CD4-positive, alpha-beta T cell treated with Interferon alpha-2 for 1 hour (primary cell): ENCODE measurements at places on chromosomes 16 and 17.

DNA sequence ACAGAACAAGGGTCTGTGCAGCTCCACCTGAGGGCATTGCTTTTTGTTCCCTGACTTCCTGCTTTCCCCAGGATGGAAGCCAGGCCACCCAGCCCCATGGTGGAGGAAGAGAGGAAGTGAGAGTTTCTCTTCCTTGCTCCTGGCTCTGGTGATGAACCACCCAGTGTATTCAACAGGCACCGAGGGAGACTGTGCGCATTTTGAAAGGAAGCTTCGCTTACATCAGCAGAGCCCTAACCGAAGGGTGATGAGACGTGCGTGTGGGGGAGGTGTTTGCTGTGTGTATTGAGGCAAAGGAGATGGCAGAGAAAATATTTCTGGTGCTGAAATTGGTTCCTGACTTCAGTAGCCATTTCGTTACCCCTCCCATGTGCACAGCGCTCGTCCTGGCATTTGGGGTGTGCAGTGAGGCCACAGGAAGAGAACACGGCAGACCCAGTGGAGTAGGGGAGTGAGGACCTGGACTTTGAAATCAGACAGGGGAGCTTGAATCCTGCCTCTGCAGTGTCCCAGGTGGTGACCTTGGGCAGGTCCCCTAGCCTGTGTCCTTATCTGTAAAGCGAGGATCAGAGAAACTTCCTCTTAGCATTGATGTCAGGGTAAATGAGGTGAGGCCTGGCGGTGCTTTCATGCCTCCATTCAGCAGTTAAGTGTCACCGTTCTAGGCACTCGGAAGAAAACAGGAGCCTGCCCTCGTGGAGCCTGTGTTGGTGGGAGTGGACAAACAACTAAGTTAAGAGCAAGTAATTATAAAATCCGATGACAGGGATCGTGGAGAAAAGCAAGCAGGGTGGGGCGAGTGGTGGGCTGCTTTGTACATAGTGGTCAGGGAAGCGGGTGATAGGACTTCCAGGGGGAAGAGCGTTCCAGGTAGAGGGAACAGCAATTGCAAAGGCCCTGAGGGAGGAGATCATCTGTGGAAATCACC is 7.4 kb downstream of the CMIP start:
- peak; percentile 21 for DNase-seq

GRCh38 chr16:79970551-79971236 is 370.2 kb upstream of the MAF start:
- no peak for DNase-seq

GRCh38 chr17:78940708-78941107 is 15.5 kb upstream of the TIMP2 start:
- no peak for DNase-seq

DNA sequence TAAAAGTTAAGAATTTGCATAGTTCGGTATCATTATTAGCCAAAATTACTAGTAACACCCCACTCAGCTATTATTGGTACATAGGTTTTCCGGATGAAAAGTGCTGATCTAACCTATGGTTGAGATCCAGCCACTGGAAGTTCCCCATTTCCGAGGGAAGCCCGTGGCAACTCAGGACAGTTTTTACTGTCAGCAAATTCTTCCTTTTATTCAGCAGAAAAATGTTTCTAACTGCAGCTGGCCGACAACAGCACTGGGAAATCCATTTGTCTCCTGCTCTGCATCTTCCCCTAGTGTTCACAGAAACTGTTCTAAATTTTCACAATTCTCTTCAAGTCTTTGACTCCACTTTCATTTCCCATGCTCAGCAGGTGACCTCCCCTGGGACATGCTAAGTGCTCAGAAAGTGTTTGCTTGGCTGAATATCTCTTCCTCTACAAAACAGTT is 15.5 kb upstream of the MMD start:
- peak; percentile 55 for DNase-seq

GRCh38 chr17:82497483-82498405 is 21.8 kb upstream of the FOXK2 start:
- peak; percentile 39 for DNase-seq

- no peak for DNase-seq
Observed at GRCh38 chr16:30351001-30351441, 4.1 kb downstream of the CD2BP2 start.

DNA sequence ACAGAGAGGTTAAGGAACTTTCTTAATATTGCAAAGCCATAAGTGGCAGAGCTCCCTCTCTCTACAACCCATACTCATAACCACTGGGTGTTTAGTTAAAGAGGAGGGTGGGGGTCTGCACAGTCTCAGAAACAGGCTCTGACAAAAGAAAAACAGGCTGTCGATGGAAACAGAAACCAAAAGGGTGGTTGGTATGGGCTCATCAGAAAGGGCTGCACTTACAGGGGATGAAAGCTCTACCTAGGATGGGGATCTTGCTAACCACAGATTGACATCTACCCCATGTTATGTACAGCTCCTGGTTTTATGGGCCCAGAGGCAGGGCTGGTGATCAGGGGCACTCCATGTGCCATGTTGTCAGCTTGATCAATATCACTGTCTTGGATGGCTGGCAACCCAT is 111.4 kb downstream of the CYLD start:
- no peak for DNase-seq

DNA sequence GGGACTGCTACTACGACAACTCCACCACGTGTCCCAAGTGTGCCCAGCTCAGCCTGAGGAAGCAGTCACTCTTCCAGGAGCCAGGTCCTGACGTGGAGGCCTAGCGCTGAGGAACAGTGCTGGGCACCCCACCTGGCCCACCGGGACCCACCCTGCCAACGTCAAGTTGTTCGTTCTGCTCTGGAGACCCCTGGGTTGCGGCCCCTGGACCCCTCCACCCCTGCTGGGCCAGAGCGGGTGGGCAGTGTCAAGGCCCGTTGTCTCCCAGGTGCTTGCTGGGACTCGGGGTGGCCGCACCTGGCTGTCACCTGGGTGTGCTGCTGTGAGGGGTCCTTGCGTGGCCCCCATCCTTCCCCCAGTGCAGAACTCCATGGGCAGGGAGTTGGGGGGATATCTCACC is 34.4 kb downstream of the CDRT15L2 start:
- DNase-seq: no peak

DNA sequence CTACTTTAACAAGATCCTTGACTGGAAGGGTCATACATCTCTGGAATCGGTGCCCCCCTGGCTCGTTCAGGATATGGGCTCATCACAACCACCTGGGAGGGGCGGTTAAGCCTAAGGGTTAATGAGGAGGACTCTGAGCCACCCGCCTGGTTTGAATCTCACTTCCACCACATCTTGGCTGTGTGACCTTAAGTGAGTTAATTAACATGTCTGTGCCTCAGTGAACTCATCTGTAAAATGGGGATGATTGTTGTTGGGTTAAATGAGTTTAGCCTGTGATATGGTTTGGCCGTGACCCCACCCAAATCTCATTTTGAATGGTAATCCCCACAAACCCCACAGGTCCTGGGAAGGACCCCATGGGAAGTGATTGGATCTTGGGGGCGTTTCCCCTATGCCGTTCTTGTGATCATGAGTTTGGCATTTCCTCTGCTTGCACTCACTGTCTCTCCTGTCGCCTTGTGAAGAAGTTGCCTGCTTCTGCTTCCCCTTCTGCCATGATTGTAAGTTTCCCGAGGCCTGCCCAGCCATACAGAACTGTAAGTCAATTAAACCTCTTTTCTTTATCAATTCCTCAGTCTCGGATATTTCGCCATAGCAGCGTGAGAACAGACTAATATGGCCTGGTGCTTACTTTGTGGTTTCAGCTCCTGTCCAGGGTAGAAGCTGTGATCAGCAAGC is 214.0 kb upstream of the CIBAR2 start:
- DNase-seq: no peak

- DNase-seq: no peak
Observed at GRCh38 chr16:12143447-12144172, 167.1 kb downstream of the SNX29 start.

- no peak for DNase-seq
Observed at GRCh38 chr16:1367486-1368174, 15.9 kb downstream of the GNPTG start.

GRCh38 chr16:72311426-72311825 is 139.5 kb upstream of the PMFBP1 start:
- no peak for DNase-seq
